ENCODE measurements at places on chromosomes 5 and 9. TPM values are rescaled to one million over a fixed set of nuclear protein-coding genes. Genes with fewer than 3 reads are reported as not detected.

GRCh38 chr5:43855452-43855851 is 252.5 kb downstream of the NNT start:
- H3K27me3 ChIP-seq = no peaks in the 10 kb centered on the region
- no peaks in the 10 kb centered on the region for H3K36me3 ChIP-seq
- DNase-seq = no peak
- no peak overlapping the region for H3K4me3 ChIP-seq
- no peak overlapping the region for H3K27ac ChIP-seq

DNA sequence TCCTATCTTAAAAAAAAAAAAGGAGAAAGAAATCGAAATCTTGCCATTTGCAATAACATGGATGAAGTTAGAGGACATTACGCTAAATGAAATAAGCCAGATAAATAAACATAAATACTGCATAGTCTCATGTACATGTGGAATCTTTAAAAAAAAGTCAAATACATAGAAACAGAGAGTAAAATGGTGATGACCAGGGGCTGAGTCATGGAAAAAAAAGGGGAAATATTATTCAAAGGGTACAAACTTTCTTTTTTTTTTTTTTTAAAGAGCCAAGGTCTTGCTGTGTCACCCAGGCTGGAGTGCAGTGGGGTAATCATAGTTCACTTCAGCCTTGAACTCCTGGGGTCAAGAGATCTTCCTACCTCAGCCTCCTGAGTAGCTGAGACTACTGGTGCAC is 310.1 kb downstream of the ZNF608 start:
- no peaks in the 10 kb centered on the region for H3K27me3 ChIP-seq
- peaks cover 12% of the 10 kb centered on the region for H3K4me1 ChIP-seq
- DNase-seq = no peak
- no peak overlapping the region for H3K27ac ChIP-seq

- peak overlapping the region; percentile 43 for H3K4me3 ChIP-seq
- peak; percentile 10 for DNase-seq
- peaks cover 12% of the 10 kb centered on the region for H3K27me3 ChIP-seq
- peak overlapping the region; percentile 43 for H3K27ac ChIP-seq
- no peaks in the 10 kb centered on the region for H3K4me1 ChIP-seq
Observed at GRCh38 chr9:137316012-137316981, 14.2 kb upstream of the NRARP start.

DNA sequence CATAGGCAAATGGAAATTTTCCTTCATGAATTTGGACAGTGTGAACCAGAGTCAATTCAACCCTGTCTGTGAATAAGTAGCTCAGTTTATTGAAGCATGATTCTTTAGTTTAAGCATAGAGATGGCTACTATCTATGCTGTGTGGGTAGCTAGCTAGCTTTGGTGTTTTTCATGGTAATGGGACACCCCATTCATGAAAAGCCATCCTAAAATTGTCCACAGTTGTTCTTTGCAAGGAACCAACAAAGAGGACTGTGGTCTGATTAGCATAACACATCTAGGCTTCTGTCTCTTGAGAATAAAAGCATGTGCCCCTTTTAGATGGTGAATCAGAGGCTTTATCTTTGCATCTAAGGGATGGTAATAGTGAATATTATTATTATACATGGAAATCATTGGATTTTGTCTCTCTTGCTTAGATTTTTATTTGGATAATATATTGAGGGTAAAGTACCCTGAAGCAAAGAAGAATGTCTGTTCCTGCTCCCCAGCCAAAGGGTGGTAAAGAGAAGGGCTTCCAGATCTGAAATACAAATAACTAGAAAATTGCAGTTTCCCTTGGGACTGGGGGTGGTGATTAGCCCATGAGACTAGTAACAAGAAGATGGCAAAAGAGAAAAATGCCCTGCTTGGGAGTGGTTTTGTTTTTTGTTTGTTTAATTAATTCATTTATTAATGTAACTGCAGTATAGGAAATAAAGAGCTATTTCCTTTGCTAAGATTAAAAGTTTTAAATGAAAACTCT is 624.2 kb upstream of the ZNF608 start:
- no peaks in the 10 kb centered on the region for H3K4me1 ChIP-seq
- H3K36me3 ChIP-seq = no peaks in the 10 kb centered on the region
- H3K27me3 ChIP-seq = no peaks in the 10 kb centered on the region
- no peak overlapping the region for H3K27ac ChIP-seq

DNA sequence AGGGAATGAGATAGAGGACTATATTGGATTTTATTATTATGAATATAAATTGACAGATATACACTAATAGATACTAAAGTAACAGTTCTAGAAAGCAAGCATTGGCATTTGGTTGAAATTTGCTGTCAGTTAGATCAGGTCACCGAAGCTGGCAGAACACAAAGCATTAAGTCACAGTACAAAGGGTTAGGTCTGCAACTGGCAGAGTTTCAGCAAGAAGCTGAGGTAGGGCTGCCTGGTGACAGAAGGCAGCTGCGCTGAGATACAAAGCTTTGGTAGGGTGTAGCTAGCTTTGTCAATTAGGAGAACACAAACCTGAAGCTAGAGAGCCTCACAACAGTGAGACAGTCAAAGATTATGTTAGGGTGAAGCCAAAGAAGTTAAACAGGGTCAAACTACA is 6.3 kb upstream of the CSNK1G3 start:
- H3K27ac ChIP-seq = no peak overlapping the region
- no peaks in the 10 kb centered on the region for H3K4me1 ChIP-seq
- no peaks in the 10 kb centered on the region for H3K27me3 ChIP-seq
- DNase-seq = no peak

GRCh38 chr9:8751406-8751930 is 951.9 kb upstream of the DMAC1 start:
- H3K4me1 ChIP-seq = no peaks in the 10 kb centered on the region
- H3K36me3 ChIP-seq = no peaks in the 10 kb centered on the region
- no peak overlapping the region for H3K4me3 ChIP-seq
- H3K27me3 ChIP-seq = no peaks in the 10 kb centered on the region

GRCh38 chr5:40206030-40206429 is 473.7 kb upstream of the PTGER4 start:
- H3K36me3 ChIP-seq = no peaks in the 10 kb centered on the region
- no peak overlapping the region for H3K27ac ChIP-seq
- no peaks in the 10 kb centered on the region for H3K27me3 ChIP-seq
- no peak for DNase-seq
- no peak overlapping the region for H3K4me3 ChIP-seq

- H3K27ac ChIP-seq = no peak overlapping the region
- no peak overlapping the region for H3K4me3 ChIP-seq
- no peaks in the 10 kb centered on the region for H3K4me1 ChIP-seq
Observed at GRCh38 chr5:45288746-45289145, 407.4 kb downstream of the HCN1 start.

- H3K4me1 ChIP-seq = no peaks in the 10 kb centered on the region
- DNase-seq = no peak
- no peaks in the 10 kb centered on the region for H3K36me3 ChIP-seq
Observed at GRCh38 chr5:73692166-73692640, 66.2 kb downstream of the ARHGEF28 start.

Gene SPATA31C1
- not detected for total RNA-seq

Gene SLC22A4
- total RNA-seq = 6.6 TPM

GRCh38 chr5:107478068-107478641 is 192.6 kb downstream of the EFNA5 start:
- DNase-seq = no peak
- no peaks in the 10 kb centered on the region for H3K27me3 ChIP-seq
- H3K4me1 ChIP-seq = no peaks in the 10 kb centered on the region
- no peak overlapping the region for H3K4me3 ChIP-seq
- no peak overlapping the region for H3K27ac ChIP-seq

- H3K36me3 ChIP-seq = no peaks in the 10 kb centered on the region
- peak overlapping the region; percentile 87 for H3K4me3 ChIP-seq
- H3K27me3 ChIP-seq = no peaks in the 10 kb centered on the region
- H3K27ac ChIP-seq = peak overlapping the region; percentile 84
Observed at GRCh38 chr9:4299005-4299795, 668 bp downstream of the GLIS3 start.

- H3K27me3 ChIP-seq = no peaks in the 10 kb centered on the region
- H3K4me1 ChIP-seq = no peaks in the 10 kb centered on the region
- no peaks in the 10 kb centered on the region for H3K36me3 ChIP-seq
- H3K27ac ChIP-seq = no peak overlapping the region
Observed at GRCh38 chr9:74942801-74943200, 9.9 kb downstream of the C9orf40 start.

DNA sequence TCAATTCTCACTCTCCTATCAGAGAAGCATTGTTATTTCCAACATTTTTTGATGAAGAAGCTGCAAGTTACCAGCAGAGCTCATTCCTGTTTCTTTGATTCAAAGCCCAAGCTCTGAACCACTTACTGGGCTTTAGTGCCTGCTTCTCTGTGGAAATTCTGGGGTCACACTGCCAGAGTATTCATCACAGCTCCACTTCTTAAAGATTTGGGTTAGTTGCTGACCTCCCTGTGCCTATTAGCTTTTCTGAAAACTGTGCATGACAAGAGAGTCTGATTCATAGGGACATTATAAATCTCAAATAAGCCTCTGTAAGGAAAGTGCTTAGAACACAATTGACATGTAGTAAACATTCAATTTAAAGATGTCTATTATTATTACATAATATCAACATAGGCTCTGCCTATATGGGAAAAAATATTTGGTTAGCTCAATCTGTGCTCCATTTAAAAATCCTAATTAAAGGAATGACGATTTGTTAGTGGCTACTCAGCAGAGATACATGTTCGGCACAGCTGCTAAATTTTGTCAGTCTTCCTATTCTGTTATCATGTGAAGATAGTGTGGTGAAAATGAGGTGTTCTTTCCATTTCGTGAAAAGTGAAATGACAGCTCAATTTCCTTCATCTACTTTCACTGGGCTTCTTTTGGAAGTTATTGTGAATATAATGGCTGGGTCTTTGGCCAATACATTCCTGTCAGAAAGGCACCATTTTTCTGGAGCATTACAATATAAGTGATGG is 293.0 kb downstream of the KCTD16 start:
- H3K27me3 ChIP-seq = no peaks in the 10 kb centered on the region

Gene C1QTNF3
- 1.00 TPM for total RNA-seq

DNA sequence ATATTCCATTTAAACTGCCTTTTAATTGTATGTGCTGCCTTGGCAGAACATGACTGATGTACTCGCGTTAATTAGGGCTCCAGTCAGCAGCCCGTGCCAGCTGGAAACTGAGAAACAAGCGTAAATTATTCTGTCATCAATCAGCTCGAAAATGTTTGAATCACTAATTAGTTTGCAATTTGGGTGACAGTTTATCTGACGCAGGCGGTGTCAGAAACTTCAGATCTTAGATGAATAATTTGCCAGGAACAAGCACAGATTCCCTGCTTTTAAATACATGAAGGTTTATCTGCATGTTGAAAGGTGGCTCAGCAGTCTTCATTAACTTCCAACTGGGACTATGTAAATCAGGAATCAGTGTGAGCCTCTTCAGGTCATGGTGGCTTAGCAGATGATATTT is 176.0 kb upstream of the TLE4 start:
- no peak overlapping the region for H3K27ac ChIP-seq
- no peaks in the 10 kb centered on the region for H3K4me1 ChIP-seq
- H3K36me3 ChIP-seq = no peaks in the 10 kb centered on the region
- no peak overlapping the region for H3K4me3 ChIP-seq
- no peaks in the 10 kb centered on the region for H3K27me3 ChIP-seq

- no peaks in the 10 kb centered on the region for H3K27me3 ChIP-seq
- H3K36me3 ChIP-seq = no peaks in the 10 kb centered on the region
- DNase-seq = no peak
- no peaks in the 10 kb centered on the region for H3K4me1 ChIP-seq
Observed at GRCh38 chr9:137009217-137009616, 12.8 kb upstream of the CLIC3 start.

DNA sequence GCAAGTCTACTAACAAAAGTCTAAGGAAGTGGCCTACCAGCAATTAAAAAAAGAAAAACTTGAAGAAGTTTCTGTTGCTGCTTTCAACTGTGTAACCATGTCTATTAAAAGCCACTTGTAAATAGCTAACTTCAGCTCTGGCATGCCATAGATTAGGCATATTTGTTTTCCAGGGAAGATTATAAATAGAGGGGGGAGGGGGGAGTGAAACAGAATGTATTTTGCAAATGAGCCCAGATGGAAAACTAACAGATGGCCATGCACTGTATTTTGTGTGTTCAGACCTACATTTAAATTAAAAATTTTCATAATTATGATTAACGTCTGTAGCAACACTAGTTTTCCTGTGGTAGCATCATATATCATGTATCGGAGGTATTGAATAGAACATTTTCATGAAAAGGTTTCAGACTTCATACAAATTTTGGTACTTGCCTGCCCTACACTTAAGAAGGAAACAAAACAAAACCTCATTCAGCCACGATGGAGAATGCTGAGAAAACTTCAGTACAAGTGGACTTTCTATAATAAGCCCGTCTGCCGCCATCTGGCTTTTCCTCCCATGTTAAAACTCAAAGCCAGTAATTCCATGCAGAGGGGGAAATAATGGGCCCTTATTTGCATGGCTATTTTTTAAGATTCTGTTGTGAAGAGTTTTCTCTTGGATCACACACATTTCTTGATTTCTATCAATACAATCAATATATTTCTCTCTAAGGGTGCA is 220.4 kb upstream of the SMARCA2 start:
- no peaks in the 10 kb centered on the region for H3K27me3 ChIP-seq
- H3K4me1 ChIP-seq = no peaks in the 10 kb centered on the region
